ENCODE measurements at places on chromosomes 5 and 9.
A peak's percentile ranks its signal among the peaks of the same experiment; 100 is the strongest.

DNA sequence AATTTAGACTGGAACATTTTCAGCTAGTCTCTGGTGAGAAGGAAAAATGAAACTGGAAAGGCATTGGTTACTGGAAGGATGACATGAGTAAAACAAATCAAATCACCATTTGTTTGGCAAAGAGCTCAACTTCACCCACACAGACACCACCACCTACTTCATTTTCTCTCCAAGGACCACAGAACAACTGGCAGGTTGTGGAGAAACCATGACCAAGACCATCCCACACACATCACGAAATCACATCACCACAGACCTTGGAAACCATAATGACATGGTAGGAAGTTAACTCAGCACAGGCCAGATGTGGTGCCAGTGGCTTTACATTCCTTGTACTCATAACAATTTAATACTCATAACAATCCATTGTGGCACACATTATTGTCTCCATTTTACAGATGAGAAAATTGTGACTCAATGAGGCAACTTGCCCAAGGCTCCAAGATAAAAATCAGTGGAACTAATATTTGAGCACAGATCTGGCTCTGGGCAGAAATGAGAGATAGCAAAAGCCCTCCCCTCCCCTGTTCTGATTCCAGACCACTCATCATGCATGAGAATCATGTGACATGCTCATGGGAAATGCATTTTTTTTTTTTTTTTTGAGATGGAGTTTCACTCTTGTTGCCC lies 7.5 kb downstream of the OR1K1 start:
- peak overlapping the region; percentile 86 for H3K27ac ChIP-seq
- peaks cover 26% of the 10 kb centered on the region for H3K4me1 ChIP-seq
- peaks cover 12% of the 10 kb centered on the region for H3K36me3 ChIP-seq
- DNase-seq, result peak; percentile 54

- DNase-seq, result no peak
- H3K4me1 ChIP-seq, result peaks cover 6% of the 10 kb centered on the region
- H3K27me3 ChIP-seq, result no peaks in the 10 kb centered on the region
- H3K36me3 ChIP-seq, result no peaks in the 10 kb centered on the region
- H3K27ac ChIP-seq, result no peak overlapping the region
Observed at GRCh38 chr9:135986605-135987004, 25.4 kb upstream of the UBAC1 start.

DNA sequence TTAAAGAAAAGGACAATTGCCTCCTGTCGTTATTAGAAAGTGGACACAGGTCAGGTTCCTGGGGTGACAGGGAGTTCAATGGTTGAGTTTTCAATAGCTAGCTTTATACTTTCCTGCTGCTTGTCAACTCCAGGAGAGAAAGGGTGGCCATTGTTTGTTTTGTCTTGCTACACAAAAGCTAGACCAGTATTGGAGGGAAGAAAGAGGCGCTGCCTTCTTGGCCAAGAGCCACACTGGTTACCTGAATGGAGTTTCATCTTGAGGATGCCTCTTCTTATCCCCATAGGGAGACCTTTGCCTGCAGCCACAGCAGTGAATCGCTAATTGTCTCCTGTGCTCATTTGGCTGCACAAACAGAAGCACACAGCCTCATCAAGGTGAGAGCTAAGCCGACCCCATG lies 279.4 kb upstream of the GRIA1 start:
- no peaks in the 10 kb centered on the region for H3K36me3 ChIP-seq
- H3K27ac ChIP-seq, result no peak overlapping the region
- no peaks in the 10 kb centered on the region for H3K27me3 ChIP-seq
- no peak for DNase-seq

DNA sequence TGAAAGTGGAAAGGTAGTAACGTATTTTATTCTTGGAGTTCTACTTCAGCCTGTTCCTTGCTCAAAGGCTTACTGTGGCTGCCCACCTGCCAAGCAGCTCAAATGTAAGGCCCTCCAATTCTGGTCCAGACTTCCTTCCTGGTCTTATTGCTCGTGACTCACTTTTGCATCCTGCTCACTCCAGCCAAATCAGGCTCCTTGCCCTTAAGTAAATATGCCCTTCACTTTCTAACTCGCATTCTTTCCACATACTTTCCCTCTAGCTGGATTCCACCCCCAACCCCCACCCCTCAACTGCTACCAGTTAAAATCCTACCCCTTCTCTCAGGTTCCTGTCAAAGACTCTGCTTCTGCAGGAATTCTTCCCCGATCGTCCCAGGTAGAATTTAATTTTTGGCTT lies 96.6 kb downstream of the GALNT10 start:
- DNase-seq, result no peak
- H3K36me3 ChIP-seq, result peaks cover 4% of the 10 kb centered on the region
- no peak overlapping the region for H3K4me3 ChIP-seq
- no peaks in the 10 kb centered on the region for H3K27me3 ChIP-seq
- peaks cover 13% of the 10 kb centered on the region for H3K4me1 ChIP-seq
- H3K27ac ChIP-seq, result no peak overlapping the region

- H3K36me3 ChIP-seq, result no peaks in the 10 kb centered on the region
- no peak overlapping the region for H3K4me3 ChIP-seq
- H3K4me1 ChIP-seq, result no peaks in the 10 kb centered on the region
- no peak for DNase-seq
- H3K27me3 ChIP-seq, result peaks cover 19% of the 10 kb centered on the region
Observed at GRCh38 chr5:10860645-10861422, 99.8 kb upstream of the DAP start.

DNA sequence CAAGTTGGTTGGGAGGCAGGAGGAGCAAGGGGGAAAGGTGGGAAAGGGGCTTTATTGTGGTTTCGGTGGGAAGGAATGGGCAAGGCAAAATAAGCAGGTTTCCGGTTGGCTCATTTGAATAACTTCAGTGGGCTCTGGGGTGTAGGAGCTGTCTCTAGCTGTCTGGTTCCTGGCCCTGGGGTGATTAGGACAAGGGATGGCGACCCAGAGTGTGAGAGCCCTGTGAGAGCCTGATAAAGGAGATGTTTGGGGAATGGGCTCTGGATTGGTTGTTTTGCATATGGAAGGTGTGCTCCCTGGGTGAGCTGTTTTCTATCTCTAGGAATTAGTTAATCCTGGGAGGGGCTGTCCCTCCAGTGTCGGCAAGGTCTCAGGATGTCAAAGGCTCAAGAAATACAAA lies 15.4 kb downstream of the ANKRD34B start:
- H3K27ac ChIP-seq, result no peak overlapping the region
- no peaks in the 10 kb centered on the region for H3K4me1 ChIP-seq
- H3K4me3 ChIP-seq, result no peak overlapping the region

GRCh38 chr5:151897020-151897552 lies 27.6 kb downstream of the GLRA1 start:
- H3K36me3 ChIP-seq, result no peaks in the 10 kb centered on the region
- no peak overlapping the region for H3K4me3 ChIP-seq
- H3K4me1 ChIP-seq, result no peaks in the 10 kb centered on the region
- no peak overlapping the region for H3K27ac ChIP-seq
- peaks cover 2% of the 10 kb centered on the region for H3K27me3 ChIP-seq

GRCh38 chr5:81420039-81420667 lies 26.2 kb upstream of the ACOT12 start:
- H3K27ac ChIP-seq, result peak overlapping the region; percentile 78
- H3K4me1 ChIP-seq, result peaks cover 18% of the 10 kb centered on the region
- H3K27me3 ChIP-seq, result no peaks in the 10 kb centered on the region
- peak overlapping the region; percentile 9 for H3K4me3 ChIP-seq
- no peak for DNase-seq

- no peak for DNase-seq
- H3K4me1 ChIP-seq, result no peaks in the 10 kb centered on the region
- no peak overlapping the region for H3K27ac ChIP-seq
- no peak overlapping the region for H3K4me3 ChIP-seq
Observed at GRCh38 chr5:94976853-94977252, 308.0 kb downstream of the MCTP1 start.

DNA sequence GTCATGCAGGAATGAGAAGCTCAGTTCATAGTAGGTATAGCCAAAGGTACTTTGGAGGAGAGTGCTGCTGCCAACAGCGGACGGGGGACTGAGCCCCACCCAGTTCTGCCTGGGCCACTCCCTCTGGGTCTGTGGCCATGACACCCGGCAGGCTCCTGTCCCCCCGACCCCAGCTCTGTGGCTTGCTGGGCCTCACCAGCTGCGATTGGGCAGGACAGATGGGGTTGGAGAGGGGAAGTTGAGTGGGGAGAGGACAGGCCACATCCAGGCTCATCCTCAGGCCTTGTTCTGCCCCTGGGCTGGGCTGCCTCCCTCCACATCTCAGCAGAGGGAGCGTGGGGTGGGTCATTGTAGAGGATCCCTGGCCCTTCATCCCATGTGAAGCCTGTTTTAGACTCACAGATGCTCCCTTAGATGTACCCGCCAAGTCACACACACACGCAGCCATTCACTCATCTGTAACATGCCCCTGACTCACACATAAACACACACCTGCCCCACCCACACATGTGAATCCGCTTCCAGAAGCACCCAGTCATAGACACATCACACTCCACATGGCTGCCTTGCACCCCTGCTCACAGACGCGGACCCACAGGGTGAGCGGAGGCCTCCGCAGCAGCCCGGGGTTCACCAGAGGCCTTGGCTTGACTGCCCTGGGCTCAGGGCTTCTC lies 48.8 kb downstream of the NTNG2 start:
- DNase-seq, result no peak
- no peak overlapping the region for H3K4me3 ChIP-seq
- no peak overlapping the region for H3K27ac ChIP-seq
- H3K4me1 ChIP-seq, result peaks cover 6% of the 10 kb centered on the region

- no peaks in the 10 kb centered on the region for H3K27me3 ChIP-seq
- H3K4me3 ChIP-seq, result no peak overlapping the region
- H3K4me1 ChIP-seq, result peaks cover 2% of the 10 kb centered on the region
- H3K27ac ChIP-seq, result no peak overlapping the region
- no peak for DNase-seq
- H3K36me3 ChIP-seq, result peaks cover 8% of the 10 kb centered on the region
Observed at GRCh38 chr9:36332006-36332405, 68.1 kb downstream of the RNF38 start.

DNA sequence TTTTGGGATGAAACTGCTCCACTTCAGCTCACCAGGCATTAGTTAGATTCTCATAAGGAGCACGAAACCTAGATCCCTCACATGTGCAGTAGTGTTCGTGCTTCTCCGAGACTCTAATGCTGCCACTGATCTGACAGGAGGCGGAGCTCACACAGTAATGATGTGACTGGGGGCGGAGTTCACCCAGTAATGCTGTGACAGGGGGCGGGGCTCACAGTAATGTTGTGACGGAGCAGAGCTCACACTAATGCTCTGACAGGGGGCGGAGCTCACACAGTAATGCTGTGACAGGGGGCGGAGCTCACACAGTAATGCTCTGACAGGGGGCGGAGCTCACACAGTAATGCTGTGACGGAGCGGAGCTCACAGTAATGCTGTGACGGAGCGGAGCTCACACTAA lies 27.1 kb upstream of the LRRC14B start:
- H3K4me1 ChIP-seq, result peaks cover 1% of the 10 kb centered on the region
- H3K4me3 ChIP-seq, result no peak overlapping the region
- H3K27ac ChIP-seq, result no peak overlapping the region
- no peaks in the 10 kb centered on the region for H3K27me3 ChIP-seq

DNA sequence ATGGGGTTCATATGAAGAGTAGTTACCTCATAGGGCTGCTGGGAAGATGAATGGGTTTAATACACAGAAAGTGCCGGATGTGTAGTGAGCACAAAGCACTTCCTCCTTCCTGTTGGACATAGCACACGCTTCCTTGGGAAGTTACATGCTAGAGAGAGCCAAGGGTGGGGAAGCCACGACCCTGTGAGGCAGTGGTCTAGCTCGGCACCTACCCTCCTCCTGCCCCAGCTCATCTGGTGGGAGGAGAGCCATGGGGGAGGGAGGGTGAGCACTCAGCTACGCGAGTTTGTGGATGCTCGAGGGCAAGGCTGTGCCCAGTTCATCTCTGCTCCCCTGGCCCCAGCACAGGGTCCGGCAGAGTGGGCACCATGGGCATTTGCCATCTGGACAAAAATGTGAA lies 43.6 kb upstream of the NEK6 start:
- no peaks in the 10 kb centered on the region for H3K27me3 ChIP-seq
- H3K36me3 ChIP-seq, result no peaks in the 10 kb centered on the region
- H3K27ac ChIP-seq, result peak overlapping the region; percentile 34
- DNase-seq, result no peak
- H3K4me3 ChIP-seq, result no peak overlapping the region

DNA sequence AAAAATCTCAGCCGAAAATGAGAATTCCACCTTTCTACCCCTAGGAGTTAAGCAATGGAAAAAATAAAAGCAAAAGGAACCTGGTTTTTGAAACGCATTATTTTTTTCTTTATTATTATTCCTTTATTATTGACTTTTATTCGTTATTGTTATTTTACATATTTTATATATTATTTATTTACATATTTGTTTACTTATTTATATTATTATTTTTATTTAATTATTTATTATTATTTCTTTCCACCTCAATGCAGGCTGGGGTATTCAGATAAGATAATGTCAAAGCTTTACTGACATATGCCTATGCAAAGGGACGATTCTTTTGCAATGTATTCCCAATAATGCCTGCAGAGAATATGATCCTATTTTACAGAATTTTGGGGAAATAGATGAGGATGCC lies 16.7 kb downstream of the UGT3A2 start:
- no peak overlapping the region for H3K4me3 ChIP-seq
- H3K27me3 ChIP-seq, result peaks cover 3% of the 10 kb centered on the region
- peaks cover 4% of the 10 kb centered on the region for H3K4me1 ChIP-seq
- DNase-seq, result no peak

GRCh38 chr5:35803191-35803651 lies 53.5 kb upstream of the IL7R start:
- H3K27me3 ChIP-seq, result no peaks in the 10 kb centered on the region
- H3K4me1 ChIP-seq, result peaks cover 64% of the 10 kb centered on the region
- H3K4me3 ChIP-seq, result no peak overlapping the region
- DNase-seq, result no peak
- H3K36me3 ChIP-seq, result peaks cover 2% of the 10 kb centered on the region

GRCh38 chr5:45105491-45105994 lies 296.8 kb downstream of the MRPS30 start:
- H3K4me1 ChIP-seq, result no peaks in the 10 kb centered on the region
- DNase-seq, result no peak
- no peaks in the 10 kb centered on the region for H3K36me3 ChIP-seq
- no peak overlapping the region for H3K27ac ChIP-seq
- no peaks in the 10 kb centered on the region for H3K27me3 ChIP-seq

DNA sequence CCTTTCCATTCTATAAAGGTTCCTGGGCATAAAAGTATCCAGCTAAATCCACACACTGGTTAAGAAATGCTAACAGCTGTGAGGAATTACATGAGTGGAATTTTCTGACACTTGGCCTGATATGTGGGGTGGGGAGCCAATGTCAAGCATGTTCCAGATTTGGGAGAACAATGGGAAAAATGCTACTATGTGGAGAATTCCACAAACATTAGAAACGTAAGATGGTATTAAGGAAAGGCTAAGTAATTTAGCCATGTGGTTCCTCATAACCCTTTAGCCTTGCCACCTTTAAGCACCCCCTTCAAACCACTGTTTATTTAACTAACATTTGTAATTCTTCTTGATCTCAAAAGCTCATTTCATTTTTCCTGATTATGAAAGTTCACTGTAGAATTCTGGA lies 149.2 kb downstream of the GNA14 start:
- no peaks in the 10 kb centered on the region for H3K4me1 ChIP-seq
- H3K4me3 ChIP-seq, result no peak overlapping the region
- DNase-seq, result no peak

Data from activated naive CD8-positive, alpha-beta T cell treated with anti-CD3 and anti-CD28 coated beads, Interleukin-2, amount 50 U/mL, for 24 hours (primary cell).